Fibroblast of the aortic adventitia (primary cell): ENCODE measurements at places on chromosomes 5 and 9. TPM values are rescaled to one million over a fixed set of nuclear protein-coding genes. Genes with fewer than 3 reads are reported as not detected.

DOCK2 gene
- 0.65 and 4.6 TPM in 2 replicates for total RNA-seq

DNA sequence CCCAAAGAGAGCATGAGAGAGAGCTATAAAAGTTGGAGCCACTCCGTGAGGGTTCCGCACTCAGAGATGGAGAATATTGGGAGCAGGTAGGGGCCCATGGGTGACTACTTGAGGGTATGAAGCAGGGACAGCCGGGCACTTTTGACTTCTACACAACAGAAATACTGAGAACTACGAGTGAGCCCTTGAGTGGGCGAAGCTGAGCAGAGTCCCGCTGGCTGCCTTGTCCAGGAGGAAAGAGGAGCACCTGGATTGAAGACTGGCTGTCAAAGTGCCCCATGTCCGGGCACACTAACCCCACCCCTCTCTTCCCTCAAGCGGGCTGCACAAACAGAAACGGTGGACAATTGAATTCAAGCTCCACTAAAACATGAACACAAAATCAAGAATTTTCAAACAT lies 33.6 kb downstream of the FYB1 start:
- no peak for DNase-seq

- no peak for DNase-seq
Observed at GRCh38 chr9:84324811-84325210, 15.7 kb downstream of the SLC28A3 start.

CBY3 gene
- not detected in 2 replicates for total RNA-seq

DNA sequence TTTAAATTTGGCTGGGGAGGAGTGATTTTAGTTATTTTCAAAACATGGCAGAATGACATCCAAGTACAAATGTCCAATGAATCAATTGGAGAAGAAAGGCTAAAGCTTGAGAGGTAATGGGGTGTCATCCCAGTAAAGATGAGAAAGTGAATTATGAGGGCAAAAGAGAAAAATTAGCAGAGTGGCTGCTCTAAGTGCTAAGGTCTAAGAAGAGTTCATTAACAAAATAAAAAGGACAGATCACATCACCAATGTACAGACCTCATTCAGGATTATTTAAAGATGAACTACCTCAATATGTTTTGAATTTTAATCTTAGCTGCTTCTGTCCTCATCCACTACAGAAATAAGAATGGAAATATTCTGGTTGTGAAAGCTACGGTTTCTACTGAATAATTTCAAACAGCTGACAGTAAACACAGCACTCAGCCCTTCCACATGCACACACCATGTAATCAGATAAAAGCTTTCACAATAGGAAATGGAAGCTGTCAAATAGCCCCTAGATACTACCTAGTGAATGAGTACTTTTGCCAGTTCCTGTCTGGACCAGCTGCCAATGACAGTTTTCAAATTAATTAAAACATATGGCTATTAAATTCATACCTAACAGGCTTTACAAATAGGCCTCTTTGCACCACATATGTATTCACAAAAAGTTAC lies 171.5 kb downstream of the SSBP2 start:
- peak; percentile 19 for DNase-seq
